ENCODE measurements at places on chromosomes 5 and 9.

DNA sequence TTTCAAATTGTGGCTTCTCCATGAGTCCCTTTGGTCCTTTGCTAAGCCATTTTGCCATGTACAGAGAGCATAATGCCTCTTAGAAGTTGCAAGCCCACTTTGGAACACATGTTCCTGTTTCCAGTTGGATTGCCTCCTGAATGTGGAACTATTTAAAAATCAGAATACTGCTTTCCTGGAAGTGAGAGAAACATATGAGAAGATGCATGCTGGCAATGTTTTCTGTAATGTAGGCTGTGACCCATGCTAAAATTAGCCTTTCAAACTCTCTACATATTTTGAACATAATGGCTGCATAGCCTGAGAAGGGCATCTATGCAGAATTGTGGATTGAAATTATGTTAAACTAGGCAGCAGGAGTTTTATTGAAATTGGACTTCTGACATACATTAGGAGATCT is 175.5 kb upstream of the PAPPA start:
- no peak for DNase-seq

- DNase-seq, result no peak
These were observed 852 bp downstream of the ARHGEF37 start for GRCh38 chr5:149581931-149582768.

DNA sequence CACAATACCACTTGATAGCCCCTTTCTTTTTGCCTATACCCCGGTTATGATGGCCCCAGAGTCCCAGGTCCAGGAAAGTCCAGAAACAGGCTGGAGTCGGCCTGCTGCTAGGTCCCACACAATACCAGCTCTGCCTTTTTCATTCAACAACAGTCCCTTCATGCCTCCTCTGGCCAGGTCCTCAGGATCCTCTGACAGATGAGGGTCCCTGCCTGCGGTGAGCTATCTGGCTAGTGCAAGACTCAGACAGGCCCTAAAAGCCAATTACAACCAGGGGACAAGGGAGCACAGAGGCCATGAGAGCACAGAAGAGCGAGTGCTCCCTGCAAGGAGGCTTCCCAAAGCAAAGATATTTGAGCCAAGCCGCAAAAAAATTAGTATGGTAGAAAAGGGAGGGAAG is 84.8 kb upstream of the ZBTB43 start:
- DNase-seq, result no peak

GRCh38 chr9:89440951-89441654 is 56.8 kb downstream of the SEMA4D start:
- DNase-seq, result no peak

DNA sequence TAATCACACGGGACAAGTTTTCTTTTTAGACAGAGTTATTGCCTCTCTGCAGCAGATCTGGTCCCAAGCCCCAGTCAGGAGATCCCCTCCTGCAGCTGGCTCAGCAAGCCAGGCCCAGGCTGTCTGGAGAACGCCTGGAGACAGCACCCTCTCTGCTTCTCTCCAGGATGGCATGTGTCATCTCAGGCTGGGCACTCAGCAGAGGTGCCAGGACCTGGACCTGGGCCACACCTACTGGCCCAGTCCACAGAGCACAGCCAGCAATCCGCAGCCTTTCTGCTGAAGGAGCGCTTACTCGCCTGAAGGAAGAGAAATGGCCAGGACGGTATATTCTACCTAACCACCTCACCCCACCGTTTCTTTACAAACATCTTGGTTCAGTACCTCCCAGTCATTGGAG is 4.7 kb upstream of the TBC1D9B start:
- no peak for DNase-seq

- no peak for DNase-seq
These were observed 92.4 kb upstream of the CAST start for GRCh38 chr5:96569770-96570169.

DNA sequence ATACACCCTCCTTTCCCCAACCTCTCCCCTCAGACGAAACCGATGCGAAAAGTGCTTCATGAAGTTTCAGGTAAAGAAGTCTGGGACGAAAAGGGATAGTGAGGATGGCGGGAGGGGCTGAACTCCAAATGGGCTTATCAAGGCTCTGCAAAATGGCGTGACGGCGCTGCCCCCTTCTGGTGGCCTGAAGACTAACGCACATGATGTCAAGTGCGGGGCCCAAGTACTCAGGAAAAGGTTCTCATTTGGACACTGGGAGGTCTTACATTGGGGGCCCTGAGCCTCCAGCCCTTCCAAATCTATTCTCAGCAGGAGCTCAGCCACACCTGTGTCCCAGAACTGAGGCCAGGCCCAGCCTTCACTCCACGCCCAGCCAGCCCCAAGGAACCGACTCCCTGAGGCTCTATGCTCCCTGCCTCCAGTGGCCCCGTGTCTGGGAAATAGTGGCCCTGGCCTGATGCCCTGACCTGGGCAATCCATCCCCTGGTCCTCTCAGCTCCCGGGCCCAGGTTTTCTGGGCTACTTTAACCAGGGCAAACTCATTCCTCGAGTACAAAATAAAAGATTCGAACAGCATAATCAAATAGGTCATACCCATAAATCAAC is 119.9 kb downstream of the KCNIP1 start:
- peak; percentile 2 for DNase-seq

DNA sequence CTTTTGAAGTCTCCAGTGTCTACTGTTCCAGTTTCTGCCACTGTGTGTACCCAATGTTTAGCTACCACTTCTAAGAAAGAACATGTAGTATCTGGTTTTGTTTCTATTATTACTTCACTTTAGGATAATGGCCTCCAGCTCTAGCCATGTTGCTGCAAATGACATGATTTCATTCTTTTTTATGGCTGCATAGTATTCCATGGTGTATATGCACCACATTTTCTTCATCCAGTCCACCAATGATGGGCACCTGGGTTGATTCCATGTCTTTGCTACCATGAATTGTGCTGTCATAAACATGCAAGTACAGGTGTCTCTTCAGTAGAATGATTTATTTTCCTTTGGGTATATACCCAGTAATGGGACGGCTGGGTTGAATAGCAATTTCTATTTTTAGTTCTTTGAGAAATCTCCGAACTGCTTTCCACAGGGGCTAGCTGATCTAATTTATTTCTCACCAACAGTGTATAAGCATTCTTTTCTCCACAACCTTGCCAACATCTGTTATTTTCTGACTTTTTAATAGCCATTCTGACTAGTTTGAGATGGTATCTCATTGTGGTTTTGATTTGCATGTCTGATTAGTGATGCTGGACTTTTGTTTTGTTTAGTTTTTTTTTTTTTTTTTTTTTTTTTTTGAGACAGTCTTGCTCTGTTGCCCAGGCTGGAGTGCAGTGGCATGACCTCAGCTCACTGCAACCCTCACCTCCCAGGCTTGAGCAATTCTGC is 68.9 kb downstream of the WDR41 start:
- DNase-seq, result no peak

DNA sequence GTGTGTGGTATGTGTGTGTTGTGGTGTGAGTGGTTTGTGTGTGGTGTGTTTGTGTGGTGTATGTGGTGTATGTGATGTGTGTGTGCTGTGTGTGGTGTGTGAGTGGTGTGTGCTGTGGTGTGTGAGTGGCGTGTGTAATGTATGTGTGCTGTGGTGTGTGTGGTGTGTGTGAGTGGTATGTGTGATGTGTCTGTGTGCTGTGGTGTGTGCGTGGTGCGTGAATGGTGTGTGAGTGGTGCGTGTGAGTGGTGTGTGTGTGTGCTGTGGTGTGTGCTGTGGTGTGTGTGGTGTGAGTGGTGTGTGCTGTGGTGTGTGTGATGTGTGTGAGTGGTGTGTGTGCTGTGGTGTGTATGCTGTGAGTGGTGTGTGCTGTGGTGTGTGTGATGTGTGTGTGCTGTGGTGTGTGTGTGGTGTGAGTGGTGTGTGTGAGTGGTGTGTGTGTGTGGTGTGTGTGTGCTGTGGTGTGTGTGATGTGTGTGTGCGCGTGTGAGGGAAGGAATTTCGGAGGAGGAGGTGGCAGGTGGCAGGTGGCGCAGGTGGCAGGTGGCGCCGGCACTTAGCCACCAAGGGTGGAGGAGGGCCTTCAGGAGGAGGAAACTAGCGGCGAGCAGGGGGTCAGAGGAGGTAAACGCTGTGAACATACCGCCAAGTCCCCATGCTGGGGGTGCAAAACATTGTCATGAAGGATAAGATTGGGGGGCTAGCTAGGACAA is 191.8 kb downstream of the MELK start:
- DNase-seq, result peak; percentile 29

DNA sequence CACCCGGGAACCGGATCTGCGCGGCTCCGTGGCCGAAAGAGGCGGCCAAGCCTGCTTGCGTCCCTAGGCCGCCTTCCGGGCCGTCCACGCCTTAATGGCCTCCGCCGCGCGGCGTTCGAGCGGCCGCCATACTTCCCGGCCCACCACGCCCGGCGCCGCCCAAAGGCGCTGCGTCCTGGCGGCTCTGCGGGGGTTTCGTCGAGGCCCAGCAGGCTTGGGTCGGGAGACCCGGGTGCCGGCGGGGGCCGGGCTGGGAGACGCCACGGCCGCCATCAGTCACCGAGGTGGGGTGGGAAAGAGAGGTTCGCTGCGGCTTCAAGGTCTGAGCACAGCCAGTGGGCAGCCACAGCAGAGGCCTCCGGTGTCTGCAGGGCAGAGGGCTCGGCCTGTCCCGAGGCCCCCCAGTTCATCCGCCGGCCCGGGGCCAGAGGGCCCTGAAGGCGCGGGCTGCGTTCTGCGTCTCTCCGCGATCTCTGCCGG is 545.8 kb upstream of the CDH10 start:
- no peak for DNase-seq

DNA sequence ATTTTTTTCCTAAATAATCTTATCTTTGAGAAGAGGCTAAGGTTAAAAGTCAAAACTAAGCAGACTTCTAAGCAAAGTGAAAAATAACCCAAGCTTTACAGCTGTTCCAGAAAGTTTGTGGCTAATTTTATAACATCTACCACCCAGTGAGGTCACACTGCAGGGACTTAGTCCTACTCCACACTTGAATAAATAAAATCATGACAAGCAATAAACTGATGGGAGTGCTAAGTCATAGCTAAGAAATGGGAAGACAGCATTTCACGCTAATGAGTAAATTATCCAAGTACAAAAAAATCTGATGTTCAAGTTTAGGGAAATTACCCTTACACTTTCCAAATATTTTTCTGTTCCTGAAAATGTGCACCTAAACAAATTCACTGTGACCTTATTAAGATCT is 47.7 kb downstream of the ZNF608 start:
- DNase-seq, result no peak

GRCh38 chr9:2837915-2838314 is 6.0 kb downstream of the PUM3 start:
- DNase-seq, result no peak

DNA sequence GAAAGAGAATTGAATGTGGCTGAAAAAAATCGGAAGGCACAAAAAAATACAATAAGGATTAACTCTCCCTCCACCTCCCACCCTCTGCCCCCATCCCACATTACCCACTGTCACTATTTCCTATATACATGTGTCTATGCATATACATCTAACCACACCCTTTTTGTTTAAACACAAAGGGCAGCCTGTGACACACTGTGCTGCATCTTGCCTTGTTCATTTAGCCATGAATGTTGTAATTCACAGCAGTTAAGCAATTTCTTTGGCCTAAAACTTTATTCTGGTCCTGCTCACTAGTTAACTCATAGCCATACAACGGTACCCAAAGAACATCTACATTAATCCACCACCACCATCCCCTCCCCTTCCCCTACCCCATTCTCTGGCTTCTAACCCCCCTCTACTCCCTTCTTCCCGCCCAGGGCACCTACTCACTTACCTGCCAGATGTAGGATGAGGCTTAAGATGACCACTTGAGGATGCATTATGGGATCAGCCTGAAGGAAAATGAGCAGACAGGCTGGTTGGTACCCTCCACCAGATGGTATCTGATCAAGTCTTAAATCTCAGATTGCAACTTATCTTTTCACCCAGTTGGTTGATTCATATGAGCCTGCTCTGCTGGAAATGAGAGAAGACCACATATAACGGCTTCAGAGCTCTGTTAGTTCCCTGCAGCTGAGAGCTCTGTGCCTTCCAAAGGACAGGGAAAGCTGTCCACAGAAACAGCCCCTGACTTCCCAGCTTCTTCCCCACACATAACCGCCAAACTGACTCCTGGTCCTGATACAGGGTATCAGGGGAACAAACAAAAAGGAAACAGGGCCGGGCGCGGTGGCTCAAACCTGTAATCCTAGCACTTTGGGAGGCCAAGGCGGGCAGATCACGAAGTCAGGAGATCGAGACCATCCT is 1.2 kb downstream of the HAVCR1 start:
- DNase-seq, result no peak

- no peak for DNase-seq
These were observed 490 bp downstream of the ICE1 start for GRCh38 chr5:5422819-5423515.

DNA sequence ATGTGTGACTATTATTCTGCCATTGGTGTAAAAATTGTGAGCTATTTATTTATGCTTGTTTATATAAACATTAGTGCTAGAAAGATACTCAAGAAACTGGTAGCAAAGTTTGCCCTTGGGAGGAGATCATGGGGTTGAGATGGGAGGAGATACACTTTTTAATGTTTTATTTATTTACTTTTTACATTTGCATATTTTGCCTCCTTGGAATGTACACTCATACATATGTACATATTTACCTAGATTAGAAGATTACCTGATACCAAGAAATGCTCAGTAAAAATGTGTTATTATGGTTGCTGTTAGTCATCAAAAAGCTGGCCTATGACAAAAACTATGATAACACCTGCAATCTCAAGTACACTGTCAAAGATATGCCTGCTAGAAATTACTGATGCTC is 195.2 kb downstream of the KCTD16 start:
- no peak for DNase-seq

GRCh38 chr5:97657239-97657638 is 474.2 kb upstream of the RIOK2 start:
- DNase-seq, result no peak

- no peak for DNase-seq
These were observed 3.0 kb downstream of the ECSCR start for GRCh38 chr5:139459451-139459934.

- DNase-seq, result no peak
These were observed 33.0 kb upstream of the RASGRF2 start for GRCh38 chr5:80926979-80927656.

DNA sequence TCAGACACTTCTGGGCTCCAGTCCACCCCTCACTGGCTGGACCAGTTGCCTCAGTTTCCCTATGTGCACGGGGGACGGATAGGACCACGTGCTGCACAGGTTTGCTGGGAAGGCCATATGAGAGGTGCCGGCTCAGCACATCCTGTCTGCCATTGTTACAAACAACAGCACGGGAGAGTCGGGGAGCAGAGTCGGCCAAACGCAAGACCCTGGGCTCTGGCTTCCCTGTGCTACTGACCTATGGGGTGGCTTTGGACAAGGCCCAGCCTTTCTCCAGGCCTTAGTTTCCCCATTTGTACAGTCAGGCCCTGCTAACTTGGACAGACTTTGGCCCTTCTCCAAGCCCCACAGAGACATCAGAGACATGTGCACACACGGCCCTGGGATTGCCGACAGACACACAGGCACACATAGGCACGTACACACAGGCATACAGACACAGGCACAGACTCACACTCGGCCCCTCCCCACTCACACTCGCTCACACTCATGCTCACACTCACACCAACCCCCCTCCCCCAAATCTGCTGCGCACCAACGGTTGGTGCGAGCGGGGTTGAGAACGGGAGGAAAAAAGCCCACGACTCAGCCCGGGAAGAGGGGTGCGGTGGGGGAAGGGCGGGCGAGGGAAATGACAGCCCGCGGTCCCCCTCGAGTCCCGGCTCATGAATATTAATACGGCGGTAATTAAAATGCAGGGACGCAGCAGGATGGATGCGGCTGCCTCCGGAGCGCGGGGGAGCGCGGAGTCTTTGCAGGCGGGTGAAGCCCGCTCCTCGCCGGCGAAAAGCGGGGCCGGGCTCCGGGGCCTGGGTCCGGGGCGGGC is 133.0 kb downstream of the C9orf50 start:
- no peak for DNase-seq

GRCh38 chr5:94903726-94904125 is 285.3 kb downstream of the SLF1 start:
- no peak for DNase-seq
